ENCODE measurements at places on chromosomes 3 and 15.

- no peak for DNase-seq
Observed at GRCh38 chr15:71462638-71463037, 347.4 kb downstream of the THSD4 start.

GRCh38 chr3:143122608-143123352, 3.2 kb downstream of the CHST2 start:
- DNase-seq, result no peak

DNA sequence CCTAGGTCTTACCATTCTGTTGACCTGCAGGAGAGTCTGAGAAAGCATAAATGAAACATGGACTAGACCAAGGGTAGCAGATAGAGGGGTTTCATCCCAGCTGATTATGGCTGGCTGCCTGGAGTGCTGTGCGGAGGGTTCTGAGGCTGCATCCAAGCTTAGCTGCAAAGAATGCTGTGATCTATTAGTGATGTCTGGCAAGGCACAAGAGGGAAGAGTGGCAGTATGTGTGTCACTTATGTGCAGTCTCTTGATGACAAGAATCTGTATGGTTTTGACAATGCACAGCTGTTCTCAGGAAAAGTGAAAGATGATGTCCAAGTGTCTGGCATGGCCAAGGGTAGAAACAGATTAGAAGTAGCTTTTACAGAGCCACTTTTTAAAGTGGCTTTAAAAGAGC, 54.3 kb downstream of the SLC6A11 start:
- no peak for DNase-seq

DNA sequence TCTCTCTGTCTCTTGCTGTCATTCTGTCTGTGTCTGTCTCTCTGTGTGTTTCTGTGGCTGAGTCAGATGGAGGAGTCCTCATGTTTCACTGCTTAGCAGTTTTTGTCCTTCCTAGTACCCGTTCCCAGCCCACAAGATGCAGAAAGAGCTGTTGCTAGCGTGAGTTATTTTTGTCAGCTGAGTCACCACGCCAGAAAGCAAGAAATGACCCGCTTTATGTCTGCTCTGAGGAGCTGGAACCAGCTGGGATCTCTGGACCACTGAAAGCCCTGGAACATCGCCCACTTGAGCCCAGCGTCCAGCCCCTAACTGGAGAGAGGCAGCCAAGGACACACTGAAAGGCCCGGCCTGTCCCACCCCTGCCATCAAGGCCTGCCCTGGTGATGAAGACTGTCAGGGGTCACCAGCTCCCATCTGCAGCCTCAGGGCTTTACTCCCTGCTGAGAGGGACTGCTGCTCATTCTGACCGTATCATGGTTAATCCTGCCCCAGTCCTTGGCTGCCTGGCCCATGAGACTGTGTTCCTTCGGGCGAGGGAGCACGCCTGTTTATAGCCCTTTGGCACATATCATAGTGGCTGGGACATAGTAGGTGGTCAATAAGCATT, 101.7 kb upstream of the TPM1 start:
- DNase-seq, result no peak

DNA sequence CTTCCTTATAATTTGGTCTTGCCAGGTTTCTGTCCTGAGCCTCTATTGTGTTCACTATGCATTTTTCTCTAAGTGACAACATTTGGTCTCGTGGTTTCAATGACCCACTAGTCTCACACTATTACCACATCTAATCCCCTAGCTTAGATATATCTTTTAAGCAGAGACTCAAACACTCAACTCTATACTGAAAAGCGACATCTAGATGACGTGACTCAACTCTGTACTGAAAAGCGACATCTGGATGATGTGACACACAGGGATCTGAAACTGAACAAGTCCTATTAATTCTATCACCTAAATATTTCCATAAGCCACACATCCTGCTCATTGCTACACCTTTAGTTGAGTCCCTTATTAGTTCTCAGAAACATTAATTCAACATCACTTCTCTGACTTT, 141.7 kb upstream of the MBNL1 start:
- no peak for DNase-seq

DNA sequence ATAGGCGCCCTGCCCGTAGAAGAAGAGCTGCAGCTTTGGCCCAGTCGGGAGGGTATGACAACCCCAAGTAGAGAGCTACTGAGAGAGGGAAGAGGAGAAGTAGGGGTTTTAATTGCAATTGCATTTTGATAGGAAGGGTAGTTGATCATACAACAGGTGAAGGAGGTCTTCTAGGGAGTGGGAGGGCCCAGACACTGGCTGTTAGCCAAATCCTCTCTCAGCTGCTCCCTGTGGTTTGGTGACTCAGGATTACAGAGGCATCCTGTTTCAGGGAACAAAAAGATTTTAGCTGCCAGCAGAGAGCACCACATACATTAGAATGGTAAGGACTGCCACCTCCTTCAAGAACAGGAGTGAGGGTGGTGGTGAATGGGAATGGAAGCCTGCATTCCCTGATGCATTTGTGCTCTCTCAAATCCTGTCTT, 408.9 kb upstream of the THBS1 start:
- DNase-seq, result no peak

GRCh38 chr3:192826214-192827006, 91.2 kb downstream of the MB21D2 start:
- no peak for DNase-seq

- no peak for DNase-seq
Observed at GRCh38 chr15:64343841-64344240, 12.1 kb downstream of the CSNK1G1 start.

GRCh38 chr3:43506644-43507043, 115.2 kb downstream of the ANO10 start:
- no peak for DNase-seq

GRCh38 chr3:157752956-157753786, 250.0 kb upstream of the VEPH1 start:
- no peak for DNase-seq
